ENCODE measurements at places on chromosomes 1 and 21.

GRCh38 chr1:201748335-201748734, 80.6 kb upstream of the IPO9 start:
- DNase-seq: no peak

DNA sequence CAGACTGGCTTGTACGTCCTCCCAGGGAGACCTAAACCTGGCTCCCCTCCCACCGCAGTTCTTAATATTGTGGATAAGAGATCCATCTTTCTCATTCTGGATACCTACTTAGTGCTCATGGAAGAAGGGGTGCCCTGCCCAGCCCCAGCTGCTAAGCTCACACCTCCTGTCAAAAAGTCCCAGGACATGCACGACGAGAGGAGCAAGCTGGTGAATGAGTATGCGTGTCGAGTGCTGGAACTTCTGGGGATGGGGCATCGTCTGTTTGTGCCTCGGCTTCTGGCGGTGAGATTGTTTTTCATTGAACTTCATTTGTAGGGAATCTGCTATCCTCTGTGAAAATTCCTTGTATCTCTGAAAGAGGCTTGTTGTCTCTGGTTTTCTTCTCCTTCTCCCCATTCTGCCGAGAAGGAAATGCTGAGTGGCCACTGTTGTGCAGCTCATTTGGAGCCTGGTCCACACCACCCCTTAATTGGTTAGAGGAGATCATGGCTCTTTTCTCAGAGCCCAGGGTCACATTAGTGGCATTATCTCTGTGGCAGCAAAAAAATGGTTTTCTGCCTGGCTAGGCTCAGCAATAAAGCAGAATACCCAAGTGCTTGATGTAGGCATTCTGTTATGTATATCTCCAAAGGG, 199.4 kb upstream of the CACYBP start:
- DNase-seq: peak; percentile 18

- DNase-seq: no peak
These were observed 1.0 kb upstream of the KRTAP13-3 start for GRCh38 chr21:30426731-30427130.

GRCh38 chr21:38506661-38507281, 8.5 kb upstream of the ERG start:
- DNase-seq: peak; percentile 93

DNA sequence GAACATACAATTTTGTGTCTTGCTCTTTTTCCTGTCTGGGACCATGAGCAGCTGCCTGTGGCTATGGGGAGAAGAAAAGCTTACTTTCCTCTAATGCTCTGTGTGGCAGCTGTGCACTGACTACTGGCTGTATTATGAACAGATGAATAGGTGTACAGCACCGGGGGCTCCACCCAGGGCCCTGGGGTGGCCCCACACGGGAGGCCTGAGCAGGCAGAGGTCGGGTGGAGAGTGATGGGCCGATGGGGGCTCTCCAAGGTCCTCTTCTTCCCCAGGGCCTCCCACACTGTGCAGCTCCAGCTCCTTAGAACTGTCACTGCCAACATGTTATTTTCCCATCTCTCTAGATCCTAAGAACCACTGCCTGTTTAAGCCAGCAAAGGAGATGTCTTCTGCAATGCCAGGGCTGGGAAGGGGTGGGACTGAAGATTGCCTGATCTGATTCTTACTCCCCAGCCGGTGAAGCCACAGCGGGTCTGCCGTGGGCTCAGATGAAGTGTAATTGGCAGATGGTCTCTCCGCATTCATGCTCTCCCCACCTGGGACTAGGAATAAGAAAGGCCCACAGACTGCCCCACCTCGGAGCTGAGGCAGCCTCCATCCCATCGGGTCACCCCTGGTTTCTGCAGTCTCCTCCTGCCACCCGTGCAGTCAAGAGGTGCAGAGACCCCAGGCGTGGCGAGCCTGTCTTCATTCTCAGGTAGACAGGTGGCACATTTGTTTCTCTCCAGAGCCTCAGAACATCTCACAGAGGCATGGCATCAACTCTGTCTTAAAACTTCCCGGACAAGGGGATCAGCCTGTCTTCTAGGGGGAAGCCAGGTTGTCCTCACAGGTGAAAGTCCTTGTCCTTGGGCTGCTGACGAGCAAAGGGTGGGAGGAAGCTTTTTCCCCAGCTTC, 186.5 kb upstream of the GALNT2 start:
- no peak for DNase-seq

DNA sequence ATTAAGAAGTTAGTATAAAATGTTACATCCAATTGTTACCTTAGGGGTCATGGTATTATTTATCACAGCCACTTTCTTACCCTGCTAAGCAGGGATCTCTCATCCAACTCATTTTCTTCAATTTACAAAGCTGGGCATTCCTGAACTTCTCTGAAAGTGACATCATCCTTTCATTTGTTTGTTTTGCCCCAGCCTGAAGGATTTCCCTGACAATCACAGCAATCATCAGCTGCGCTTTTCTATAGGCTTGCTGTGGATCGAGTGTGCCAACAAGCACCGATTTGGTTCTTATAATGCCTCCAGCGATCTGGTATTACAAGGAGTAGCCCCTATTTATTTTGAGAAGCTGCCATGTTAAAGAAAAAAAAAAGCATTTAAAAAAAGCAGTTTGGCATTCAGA, 240.2 kb downstream of the USH2A start:
- DNase-seq: no peak

GRCh38 chr1:164950541-164950986, 391.6 kb downstream of the PBX1 start:
- DNase-seq: no peak

DNA sequence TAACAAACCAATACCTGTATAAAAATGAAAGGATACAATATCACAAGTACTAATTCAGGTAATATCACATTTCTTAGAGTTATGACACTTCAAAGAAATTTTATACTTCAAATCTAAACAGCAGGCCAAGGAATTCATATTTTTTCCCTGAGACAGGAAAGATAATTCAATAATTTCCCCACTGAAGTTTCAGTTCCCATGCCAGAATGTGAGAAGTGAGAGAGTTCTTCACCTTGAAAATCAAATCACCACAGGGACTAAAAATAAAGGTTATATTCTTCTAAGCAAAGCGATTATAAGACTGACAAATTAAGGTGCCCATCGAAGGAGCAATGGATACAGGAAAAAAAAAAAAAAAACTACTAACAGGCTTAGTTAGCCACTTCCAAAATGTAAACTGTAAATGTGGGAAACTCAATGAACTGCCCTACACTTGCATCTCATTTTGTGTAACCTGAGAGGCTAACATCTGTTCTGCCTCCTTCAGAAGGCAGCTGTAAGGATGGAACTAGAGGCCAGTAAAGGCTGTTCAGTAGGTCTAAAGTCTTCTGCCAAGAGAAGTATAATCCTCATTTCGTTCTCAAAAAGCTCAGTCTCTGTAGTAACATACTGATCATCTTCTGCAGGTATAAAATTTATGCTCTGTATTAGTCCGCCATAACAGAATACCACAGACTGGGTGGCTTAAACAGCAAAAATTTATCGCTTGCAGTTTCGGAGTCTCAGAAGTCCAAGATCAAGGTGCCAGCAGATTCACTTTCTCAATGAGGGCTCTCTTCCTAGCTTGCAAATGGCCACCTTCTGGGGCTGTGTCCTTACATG, 127.8 kb downstream of the RERE start:
- DNase-seq: no peak

DNA sequence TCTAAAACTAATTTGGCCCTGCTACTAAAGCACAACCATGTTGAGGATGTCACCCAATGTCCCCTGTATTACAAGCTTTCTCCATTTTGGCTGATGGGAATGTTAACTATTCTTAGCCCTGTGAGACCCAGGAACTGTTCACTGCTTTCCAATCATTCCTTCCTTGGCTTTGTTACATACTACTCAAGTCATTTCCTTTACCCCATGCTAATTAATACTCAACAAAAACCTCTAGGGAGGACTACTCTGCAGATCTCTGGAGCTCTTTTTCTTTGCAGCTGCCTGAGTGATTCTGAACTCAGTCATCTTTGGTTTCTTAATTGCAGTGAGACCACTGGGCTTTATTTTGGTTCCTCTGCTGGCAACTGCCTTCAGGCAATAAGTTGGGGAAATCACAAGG, 23.3 kb upstream of the RPE65 start:
- DNase-seq: no peak

DNA sequence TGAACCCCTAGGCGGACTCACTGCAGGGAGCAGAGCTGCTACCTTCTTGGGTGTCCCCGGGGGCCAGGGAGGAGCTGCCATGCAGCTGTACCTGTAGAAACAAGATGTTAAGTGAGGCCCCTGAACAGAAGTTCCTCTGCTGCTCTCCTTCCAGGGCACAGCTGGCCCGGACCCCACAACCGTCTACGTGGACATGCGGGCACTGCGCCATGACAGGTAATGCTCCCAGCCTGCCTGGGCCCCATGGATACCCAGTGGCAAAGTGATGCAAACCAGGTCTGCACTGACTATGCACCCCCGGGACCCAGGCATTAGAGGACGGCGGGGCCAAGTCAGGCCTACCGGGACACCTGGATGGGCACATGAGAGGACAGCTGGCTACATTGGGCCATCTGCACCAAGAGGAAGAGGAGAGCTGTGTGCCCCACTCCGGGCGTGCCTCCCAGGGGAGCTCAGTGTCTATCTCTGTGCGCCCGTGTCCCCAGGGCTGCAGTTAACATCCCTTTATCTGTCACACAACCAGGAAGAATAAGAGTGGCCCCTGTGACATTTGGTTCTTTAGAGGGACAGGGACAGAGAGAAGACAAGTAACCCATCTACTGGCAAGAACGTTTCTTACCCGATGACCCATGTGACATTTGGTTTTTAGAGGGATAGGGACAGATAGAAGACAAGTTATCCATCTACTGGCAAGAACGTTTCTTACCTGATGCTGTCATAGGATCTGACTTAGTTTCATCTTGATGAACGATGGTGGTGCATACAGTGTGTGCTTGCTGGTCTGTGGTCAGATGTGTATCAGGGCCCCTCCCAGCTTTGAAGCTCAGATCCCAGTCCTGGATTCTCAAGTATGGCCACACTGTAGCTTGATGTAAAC, 44.1 kb downstream of the S100B start:
- no peak for DNase-seq

GRCh38 chr1:17233675-17234320, 15.1 kb upstream of the PADI3 start:
- peak; percentile 54 for DNase-seq

DNA sequence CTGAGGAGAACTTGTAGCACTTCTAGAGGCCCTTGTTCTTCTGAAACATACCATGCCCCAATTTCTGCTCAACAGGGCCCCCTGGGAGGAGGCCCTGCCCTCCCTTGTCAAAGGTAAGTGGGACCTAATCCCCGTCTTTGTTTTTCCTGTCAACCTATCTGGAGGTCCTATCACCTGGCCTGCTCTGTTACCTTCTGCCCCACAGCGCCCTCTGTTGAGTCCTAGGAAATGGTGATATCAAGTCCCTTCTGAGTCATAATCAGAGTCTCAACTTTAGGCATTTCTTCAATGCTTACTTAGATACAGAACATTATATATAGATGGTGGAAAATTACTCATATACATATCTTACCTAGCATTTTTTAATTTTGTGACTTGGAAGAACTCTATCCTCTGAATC, 28.2 kb upstream of the FCRL4 start:
- peak; percentile 55 for DNase-seq

DNA sequence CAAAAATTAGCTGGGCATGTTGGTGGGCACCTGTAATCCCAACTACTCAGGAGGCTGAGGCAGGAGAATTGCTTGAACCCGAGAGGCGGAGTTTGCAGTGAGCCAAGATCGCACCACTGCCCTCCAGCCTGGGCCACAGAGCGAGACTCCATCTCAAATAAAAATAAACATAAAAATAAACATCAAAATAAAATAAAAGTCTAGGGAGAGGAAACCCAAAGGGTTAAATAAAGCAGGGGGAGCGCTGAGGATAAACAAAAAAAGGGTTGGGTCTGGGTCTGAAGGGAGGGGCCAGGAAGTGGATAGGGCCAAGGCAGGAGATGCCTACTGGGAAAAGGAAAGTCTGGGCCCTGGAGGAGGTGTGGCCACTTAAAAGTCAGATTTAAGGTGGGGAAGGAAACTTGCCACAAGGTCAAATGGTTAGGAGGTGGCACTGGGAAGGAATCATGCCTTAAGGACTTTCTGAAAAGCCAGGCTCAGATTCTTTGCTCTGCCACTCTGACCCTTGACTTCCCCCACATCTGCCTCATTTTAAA, 150.0 kb downstream of the ADSS2 start:
- no peak for DNase-seq

DNA sequence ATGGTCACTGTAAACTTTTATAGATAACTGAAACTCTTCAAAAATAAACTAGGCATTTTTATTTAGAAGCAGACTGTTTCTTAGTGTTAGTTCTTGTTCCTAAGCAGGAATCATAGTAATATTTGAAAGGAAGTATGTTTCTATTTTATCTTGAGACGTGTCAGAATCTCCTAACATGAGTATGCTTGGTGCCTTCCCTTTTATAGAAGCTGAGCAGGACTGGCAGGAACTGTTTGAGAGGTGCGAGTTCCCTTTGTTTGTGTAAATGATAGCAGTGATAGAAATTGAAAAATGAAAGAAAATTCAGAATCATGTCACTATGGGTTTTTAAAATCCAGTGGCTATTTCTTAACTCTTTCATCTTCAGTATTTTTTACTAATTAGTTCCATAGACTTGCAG, 56.9 kb downstream of the LRRC8D start:
- DNase-seq: peak; percentile 52

- DNase-seq: no peak
These were observed 568 bp downstream of the TRIM45 start for GRCh38 chr1:117120774-117121588.

- no peak for DNase-seq
These were observed 426.3 kb upstream of the CHRM3 start for GRCh38 chr1:238960071-238960470.

DNA sequence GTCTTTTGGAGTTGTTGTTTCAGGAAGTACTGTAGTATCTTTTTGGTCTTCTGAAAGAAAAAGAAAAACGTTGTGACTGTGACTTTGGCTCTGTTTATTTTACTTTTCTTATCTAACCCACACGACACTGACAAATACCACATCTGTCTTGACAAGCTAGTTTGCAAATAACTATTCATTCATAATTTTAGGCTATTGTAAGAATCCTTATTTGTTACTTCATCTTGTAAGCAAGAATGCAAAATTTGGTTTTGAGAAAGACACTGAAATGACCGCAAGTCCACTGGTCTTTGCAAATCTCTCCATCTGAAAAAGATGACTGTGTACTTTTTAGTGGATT, 12.7 kb downstream of the TGFB2 start:
- DNase-seq: no peak

DNA sequence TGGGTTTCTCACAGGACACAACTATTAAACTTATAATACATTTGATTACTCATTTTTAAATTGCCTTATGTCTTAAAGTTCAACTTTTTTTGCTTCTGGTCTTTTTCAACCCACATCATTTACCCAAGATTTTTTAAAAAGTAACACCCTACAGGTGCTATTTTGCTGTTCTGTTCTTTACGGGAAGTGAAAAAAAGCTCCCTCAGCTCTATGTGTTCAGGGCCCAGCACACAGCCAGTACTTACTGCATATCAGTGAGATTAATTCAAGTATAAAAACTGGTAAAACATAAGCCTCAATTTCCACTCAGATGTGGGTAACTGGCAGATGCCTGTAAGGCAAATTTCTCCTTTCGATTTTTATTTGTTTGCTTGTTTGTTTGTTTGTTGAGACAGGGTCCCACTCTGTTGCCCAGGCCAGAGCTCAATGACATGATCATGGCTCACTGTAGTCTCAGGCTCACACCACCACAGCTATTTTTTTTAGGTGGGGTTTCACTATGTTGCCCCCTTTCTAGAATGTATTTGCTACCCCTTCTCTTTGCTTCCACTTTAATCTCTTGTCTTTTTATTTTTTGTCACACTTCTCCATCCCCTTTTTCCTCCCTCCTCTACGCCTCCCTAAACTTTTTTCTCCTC, 20.3 kb downstream of the RNASEL start:
- no peak for DNase-seq

All from hematopoietic multipotent progenitor cell treated with erythropoietin and hydrocortisone succinate and interleukin-3 and kit ligand, for 4 days (in vitro differentiated cells).